Skeletal muscle cell (primary cell): ENCODE measurements at places on chromosomes 2 and 18.
A peak's percentile ranks its signal among the peaks of the same experiment; 100 is the strongest.

GRCh38 chr2:121235542-121235941 lies 49.5 kb downstream of the TFCP2L1 start:
- DNase-seq, result no peak

GRCh38 chr2:21038403-21039073 lies 5.3 kb downstream of the APOB start:
- no peak for DNase-seq

GRCh38 chr2:149329068-149329467 lies 1.3 kb upstream of the LYPD6 start:
- no peak for DNase-seq

DNA sequence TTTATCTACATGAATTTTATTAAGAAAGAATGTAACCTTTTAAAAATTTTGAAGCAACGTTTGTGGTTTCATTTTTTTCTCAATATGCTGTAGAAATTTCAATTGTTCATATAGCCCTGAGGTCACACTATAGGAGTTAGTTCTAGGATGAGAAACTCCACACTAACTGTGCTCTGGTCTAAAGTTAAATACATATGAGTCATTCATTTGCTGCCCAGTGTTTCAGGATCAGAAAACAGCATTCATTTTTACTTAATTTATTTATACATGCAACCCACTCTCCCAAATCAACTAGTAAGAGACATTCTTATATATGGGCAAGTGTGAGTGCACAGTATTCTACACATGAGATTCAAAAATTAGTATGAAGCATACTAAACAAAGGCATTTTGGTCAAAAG lies 137.9 kb downstream of the DOCK10 start:
- DNase-seq, result no peak

DNA sequence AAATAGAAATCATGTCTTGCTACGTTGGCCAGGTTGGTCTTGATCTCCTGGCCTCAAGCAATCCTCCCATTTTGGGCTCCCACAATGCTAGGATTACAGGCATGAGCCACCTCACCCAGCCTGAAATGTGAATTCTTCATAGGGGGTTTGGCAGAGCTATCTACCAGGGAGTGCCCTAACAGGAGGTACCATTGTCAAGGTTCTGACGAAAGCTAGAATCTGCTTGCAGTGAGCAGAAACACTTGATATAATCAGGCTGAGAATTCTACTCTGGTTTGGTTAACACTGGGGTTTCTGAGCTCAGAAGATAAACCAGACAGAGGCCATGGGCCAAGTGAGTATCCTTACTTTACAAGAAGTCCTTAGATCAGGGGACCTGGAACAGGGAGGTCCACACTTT lies 7.2 kb upstream of the LAMA3 start:
- no peak for DNase-seq

DNA sequence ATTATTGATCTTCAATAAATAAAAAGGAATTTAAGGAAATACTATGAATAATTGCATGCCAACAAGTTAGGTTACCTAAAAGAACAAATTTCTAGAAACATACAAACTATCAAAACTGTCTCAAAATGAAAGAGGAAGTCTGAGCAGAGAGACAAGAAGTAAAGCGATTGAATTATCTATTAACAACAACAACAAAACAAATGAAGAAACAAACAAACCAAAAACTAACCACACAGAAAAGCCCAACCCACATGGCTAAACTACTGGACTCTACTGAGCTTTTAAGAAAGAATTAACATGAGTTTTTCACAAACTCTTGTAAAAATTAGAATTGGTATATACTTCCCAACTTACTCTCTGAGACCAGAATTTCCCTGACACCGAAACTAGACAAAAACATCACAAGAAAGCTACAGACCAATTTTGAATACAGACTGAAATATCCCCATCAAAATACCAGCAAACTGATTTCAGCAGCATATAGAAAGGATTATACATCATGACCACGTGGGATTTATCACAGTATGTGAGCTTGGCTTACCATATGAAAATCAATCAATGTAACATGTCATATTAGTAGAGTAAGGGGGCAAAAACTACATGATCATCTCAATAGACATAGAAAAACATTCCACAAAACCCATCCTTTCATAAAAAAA lies 16.6 kb upstream of the GALNT1 start:
- no peak for DNase-seq

GRCh38 chr2:163436963-163437362 lies 298.8 kb downstream of the FIGN start:
- DNase-seq, result no peak

DNA sequence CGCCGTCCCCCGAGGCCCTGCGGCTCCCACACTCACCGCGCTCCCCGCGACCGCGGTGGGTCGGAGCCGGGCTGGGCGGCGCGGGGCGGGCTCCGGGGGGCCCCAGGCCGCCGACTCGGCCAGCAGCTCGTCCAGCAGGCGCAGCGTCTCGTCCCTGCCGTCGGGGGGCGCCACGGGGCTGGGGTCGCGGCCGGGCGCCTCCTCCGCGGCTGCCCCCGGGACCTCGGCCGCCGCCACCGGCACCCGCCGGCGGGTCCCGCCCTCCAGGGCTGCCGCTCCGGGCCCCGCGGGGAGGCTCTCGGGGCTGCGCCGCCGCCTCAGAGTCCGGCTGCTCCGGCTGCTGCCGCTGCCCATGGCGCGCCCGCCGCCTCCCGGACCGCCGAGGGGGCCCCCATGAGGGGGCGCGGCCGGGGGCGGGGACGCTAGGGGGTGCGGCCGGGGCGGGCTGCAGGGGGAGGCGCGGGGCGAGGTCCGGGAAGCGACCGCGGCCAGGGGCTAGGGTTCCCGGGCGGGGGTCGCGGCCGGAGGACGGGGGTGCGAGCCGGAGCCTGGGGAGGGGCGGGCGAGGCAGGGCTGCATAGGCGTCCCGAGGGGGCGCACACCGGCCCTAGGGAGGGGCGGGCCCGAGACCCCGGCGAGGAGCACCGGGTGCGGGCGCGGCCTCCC lies at the start of gene CYS1:
CYS1 (minus strand) TSS at position 542 of the 666 bp plus-strand sequence; CDS start at position 354, 188 bp downstream.
- DNase-seq, result no peak

DNA sequence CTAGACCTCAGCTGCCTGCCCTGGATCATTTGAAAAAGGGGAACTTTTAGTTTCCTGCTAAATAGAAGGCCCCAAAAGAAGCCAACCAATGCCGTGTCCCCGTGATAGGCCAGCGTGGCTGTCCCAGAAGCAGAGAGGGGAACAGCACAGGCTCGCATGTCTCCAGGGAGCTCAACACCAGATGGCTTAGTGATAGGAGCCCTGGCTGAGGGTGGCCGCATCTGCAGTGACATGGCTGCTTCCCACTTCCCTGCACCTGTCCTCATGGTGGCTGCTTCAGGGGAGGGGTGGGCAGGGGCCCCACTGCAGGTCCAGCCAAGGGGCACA lies 79.6 kb downstream of the MBP start:
- DNase-seq, result no peak

- peak; percentile 13 for DNase-seq
Measured at GRCh38 chr2:82790206-82791021, 1668.7 kb downstream of the SUCLG1 start.

DNA sequence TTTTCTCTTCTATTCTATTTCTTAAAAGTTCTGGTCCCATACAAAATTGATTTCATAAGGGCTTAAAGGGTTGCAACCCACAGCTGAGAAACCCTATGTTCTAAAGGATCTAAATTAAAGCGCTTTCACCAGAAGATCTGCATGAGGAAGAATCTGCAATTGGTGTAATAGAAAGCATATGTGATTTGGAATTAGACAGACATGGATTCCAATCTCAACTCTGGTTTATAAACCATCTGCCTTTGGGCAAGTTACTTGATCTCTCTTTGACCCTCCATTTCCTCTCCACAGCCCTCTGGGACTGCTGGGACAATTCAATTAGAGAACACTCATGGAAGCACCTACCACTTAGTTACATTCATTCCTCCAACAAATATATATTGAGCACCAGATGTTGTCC lies 178.7 kb downstream of the ANTXR1 start:
- DNase-seq, result no peak

DNA sequence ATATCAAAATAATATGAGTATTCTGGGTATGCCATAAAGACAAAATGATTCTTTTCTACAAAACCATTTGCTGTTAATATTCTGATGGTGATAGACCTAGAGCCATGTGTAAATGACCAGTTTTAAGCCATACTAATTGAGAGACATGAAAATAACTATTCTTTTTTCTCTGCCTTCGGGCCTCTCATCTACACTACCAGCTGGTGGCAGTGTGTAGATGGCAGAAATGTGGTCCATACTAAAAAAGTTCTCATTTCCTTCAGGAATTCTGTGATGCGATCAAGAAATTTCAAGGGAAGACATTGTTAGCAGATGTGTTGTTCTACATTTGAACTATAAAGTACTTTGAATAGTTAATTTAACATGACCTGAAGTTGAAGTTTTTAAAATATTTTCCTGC lies 485.2 kb downstream of the TRIB2 start:
- DNase-seq, result no peak

DNA sequence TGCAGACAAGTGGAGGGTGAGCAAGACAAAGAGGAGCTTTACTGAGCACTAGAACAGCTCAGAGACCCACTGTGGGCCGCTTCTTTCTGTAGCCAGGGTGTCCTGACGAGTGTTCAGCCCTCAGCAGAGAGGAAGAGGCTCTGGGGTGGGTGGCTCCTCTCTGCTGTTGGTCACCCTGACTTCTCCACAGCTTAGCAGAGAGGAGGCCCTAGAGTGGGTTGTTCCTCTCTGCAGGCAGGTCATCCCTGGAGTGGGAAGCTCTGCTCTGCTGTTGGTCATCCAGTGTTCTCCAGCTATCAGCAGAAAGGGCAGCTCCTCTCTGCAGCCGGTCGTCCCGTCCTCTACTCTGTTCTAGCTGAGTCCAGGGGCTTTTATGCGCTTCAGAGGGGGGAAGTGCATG lies 286.5 kb downstream of the ICOS start:
- no peak for DNase-seq

DNA sequence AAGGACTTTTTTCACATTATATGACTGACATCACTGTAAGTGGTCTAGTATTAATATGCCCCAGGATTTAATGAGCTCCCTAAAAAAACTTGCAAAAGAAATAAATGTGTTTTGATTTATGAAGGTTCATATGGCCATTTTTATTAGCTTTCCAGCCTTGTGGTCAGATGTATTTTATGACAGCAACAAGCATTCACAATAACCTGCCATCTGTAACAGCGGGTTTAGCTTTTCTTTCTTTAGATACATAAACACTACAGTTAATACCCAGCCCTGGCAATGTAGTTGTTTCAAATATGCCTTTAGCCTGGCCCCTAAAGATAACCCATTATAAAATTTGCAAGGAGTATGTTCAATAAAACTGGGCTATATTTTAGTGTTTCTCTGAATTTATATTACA lies 1063.8 kb downstream of the SOCS6 start:
- DNase-seq, result no peak

DNA sequence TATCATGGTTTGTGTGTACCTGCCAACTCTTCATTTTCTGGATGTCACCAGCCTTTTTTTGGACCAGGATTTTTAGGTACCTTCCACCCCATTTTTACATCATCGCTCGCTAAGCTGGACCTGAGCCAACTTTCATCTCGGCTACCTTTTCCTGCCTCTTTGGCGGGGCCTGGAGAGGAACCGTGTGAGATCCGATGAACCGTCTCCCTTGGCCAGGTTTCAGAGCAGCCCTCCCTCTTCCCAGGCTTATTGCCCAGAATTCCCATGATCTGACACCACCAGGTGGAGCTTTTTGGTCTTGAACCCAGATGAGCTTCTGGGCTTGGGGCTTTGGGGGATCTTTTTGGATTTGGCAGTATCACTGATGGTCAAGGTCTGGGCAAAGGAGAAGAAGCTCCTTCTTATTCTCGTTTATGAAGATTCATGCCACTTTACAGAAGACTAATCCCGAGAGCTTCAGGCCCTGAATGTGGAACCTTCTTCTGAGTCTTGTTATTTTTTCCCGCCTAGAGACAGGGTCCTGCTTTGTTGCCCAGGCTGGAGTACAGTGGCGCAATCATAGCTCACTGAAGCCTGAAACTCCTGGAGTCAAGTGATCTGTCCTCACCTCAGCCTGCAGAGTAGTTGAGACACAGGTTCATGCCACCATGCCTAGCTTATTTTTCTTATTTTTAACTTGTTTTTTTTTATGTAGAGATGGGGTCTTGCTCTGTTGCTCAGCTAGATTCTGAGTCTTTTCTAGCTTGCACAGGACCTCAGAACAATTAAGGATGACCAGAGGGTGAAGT lies 50.4 kb downstream of the GATA6 start:
- no peak for DNase-seq

DNA sequence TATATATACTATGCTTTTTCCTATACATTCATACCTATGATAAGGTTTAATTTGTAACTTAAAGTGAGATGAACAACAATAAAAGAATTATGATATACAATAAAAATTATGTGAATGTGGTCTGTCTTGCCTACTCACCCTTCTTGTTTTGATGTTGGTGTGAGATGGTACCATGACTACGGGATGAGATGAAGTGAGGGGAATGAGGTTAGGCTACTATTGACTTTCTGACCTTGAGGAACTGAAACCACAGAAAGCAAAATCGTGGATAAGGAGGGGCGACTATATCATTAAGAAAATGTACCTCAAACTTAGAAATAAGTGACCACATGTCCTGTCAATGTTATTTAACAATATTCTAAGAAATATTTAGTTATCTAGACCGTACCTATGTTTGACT lies 103.9 kb upstream of the PPP1CB start:
- no peak for DNase-seq

GRCh38 chr2:48452108-48452507 lies 77.8 kb upstream of the STON1 start:
- no peak for DNase-seq

GRCh38 chr2:67974559-67975430 lies 88.0 kb downstream of the C1D start:
- DNase-seq, result no peak

GRCh38 chr2:111698743-111699554 lies 185.0 kb downstream of the ANAPC1 start:
- peak; percentile 98 for DNase-seq

DNA sequence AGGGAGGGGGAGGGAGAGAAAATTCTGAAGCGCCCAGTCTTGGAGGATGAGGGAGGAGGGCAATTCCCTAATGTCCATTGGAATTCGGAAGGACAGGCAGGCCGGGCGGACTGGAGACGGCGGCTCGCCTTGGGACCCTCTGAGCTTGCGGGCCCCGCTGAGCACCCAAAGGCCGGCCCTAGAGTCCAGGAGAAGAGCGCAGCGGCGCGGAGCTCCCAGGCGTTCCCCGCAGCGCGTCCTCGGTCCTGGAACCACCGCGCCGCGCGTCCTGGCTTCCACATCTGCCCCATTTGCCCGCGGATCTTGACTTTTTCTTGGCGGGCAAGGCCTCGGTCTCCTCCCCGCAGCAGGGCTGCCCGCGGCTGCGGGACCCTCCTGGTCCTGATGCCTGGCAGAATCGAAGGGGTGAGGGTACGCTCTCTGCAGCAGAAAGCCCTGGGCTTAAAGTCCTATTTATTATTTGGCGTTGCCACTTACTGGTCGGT lies 675 bp upstream of the MLPH start:
- DNase-seq, result no peak

- DNase-seq, result no peak
Measured at GRCh38 chr18:11112286-11112685, 37.1 kb downstream of the PIEZO2 start.

DNA sequence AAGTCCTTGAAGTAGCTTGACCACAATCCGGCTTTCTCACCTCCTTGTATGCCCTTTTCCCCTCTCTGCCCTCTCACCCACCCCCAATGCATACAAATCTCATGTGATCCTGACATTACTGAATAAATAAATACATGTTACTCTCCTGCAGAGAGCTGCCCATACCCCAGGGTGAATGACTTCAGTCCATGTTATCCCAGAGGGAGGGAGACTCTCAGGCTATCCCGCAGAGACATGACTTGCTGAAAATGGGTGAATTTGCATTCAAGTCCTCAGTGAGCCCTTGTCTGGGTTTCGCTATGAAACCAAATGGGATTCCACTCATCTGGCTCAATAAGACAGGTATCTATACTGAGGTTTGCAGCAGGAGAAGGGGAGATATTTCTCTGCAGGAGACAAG lies 168.5 kb downstream of the FHOD3 start:
- DNase-seq, result no peak

GRCh38 chr2:236545814-236546480 lies 23.7 kb upstream of the ACKR3 start:
- DNase-seq, result no peak
